ENCODE measurements at places on chromosomes 12 and 14.

DNA sequence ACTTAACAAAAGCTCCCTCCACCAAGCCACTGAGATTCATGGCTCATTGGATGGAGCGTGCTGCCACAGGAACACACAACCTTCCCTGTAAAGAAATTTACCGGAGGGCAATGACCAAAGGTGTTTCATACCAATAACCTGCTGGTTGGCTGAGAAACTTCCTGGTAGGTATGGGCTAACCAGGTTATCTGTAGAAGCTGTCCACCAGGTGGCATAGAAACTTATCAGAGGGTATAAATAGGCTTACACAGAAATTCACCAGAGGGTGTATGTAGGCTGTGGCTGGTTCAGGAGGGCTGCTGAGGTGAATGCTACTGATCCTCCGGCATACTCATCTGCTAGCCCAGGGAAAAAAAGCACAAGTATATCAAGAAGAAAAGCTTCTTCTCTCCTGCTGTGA lies 27.1 kb upstream of the MTERF2 start:
- no peak for DNase-seq

DNA sequence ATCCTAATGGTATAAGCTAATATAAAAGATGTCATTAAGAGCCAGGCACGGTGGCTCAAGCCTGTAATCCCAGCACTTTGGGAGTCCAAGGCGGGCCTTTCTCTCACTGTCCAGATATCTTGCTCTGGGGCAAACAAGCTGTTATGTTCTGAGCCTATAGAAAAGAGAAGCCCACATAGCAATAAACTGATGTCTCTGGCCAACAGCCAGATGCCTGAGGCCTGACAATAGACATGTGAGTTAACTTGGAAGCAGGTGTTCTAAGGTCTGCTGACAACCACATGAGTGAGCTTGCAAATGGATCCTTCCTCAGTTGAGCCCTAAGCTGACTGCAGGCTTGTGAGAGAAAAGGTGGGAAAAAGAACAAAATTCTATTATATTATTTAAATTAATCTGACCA lies 25.0 kb downstream of the YAF2 start:
- DNase-seq: no peak

- no peak for DNase-seq
Measured at GRCh38 chr12:79453820-79454219, 236.9 kb downstream of the PAWR start.

DNA sequence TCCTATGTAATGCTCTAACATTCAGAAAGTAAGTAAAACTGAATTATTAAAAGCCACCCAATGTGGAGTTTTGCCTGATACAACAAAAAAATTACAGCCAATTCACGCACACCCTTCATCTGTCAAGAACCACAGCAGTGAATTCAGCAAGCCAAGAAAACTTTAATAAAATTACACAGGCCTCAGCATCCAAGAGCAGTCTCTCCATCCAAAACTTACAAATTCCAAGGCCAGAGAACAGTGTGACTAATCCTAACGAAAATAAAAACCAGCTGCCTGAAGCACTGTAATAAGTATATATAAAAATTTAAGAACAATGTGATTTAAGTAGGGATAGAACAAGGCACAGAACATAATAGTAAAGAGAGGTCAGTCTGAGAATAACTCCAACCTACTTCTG lies 54.2 kb downstream of the SIX6 start:
- no peak for DNase-seq

Measured in dorsolateral prefrontal cortex (tissue), 122 donors.